ENCODE measurements at places on chromosomes 2 and 18.

DNA sequence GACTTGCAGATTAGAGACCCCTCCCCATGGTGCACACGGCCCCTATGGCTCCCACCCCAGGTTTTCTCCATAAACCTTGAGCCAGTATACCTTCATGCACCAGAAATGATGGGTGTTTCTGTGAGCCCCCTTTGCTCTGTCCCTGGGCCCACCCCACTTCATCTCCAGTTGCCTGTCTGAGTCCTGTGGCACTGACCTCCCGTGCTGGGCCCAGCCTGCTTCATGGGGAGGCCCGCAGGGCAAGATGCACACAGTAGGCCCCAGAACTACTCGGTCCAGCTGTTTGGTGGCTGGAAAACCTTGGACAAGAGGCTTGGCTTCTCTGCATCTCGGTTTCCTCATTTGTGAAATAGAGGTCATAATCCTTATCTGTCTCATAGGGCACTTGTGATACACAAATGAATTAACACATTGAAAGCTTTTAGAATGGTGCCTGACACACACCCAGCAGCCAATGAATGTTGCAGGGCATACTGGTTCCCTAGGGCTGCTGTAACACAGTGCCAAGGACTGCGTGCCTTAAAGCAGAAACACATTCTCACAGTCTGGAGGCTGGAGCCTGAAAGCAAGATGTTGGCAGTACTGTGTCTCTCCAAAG, 58.4 kb downstream of the SH3BP4 start:
- DNase-seq: no peak

- no peak for DNase-seq
Measured at GRCh38 chr18:38693104-38693503, 1127.5 kb upstream of the CELF4 start.

- no peak for DNase-seq
Measured at GRCh38 chr2:119252186-119253113, 28.8 kb downstream of the STEAP3 start.

GRCh38 chr2:139077099-139077737, 297.0 kb upstream of the NXPH2 start:
- no peak for DNase-seq

DNA sequence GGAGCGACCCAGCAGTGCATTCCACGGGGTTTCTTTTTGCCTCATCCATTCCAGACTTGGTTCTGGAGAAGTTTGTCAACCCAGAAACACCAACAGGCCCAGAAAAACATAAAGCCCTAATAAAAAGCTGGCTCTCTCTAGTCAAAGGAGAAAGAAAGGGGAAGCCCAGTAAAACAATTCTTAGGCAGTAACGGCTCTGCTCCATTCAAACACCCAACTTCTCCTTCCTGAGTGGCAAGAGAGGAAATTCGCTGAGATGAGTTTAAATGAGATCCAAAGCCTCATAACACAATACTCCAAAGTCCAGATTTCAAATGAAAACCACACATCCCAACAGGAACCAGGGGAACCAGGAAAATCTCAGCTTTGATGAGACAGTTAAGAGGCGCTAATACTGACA, 179.9 kb downstream of the RPIA start:
- no peak for DNase-seq

DNA sequence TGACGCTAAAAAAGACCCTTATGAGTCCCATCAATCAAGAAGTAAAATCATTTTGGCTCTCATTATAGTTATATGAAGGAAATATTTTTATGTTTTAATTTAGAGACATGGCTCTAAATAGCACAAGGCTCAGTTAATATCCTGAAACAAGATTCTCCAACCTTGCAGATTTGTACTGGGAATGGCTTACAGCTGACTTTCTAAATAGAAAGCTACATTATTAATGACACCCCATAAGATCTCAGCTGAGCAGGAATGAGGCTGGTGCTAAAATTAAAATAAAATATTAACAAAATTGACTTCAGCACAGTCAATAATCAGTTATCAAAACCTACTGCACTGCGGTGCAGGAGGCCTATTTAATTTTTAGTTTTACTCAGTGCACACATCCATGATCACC, 136.9 kb downstream of the SLC39A10 start:
- no peak for DNase-seq

GRCh38 chr18:6781796-6782195, 52.3 kb downstream of the ARHGAP28 start:
- no peak for DNase-seq

- no peak for DNase-seq
Measured at GRCh38 chr2:104332731-104333130, 521.2 kb upstream of the POU3F3 start.
